ENCODE measurements at places on chromosomes 12 and 14.

DNA sequence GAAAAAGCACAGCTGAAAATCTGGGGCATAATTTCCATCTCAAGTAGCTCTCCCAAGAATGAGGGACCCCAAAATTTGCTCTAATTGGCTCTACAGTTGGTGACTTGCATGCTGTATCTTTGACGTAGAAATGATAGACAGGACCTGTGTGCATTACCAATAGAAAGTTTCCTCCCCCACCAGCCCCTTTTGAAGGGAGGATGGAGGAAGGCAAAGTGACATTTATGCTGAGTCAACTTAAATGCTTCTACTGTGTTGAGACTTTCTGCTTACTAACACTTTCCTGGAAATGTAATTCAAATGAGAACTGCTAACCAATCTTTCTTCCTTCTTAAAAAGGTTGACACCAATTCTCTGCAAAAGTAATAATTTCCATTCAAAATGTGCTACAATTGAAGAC lies 31.9 kb downstream of the TSPAN8 start:
- no peak for DNase-seq

GRCh38 chr12:72738811-72739210 lies 466.6 kb downstream of the TRHDE start:
- DNase-seq: no peak

GRCh38 chr14:35046751-35047536 lies 872 bp downstream of the FAM177A1 start:
- no peak for DNase-seq

- no peak for DNase-seq
Observed at GRCh38 chr12:24591079-24591626, 357.7 kb downstream of the BCAT1 start.

- peak; percentile 54 for DNase-seq
Observed at GRCh38 chr12:122793685-122794106, 19.3 kb downstream of the CCDC62 start.

- DNase-seq: no peak
Observed at GRCh38 chr12:124668602-124669001, 101.2 kb upstream of the NCOR2 start.

- DNase-seq: no peak
Observed at GRCh38 chr14:49703965-49704364, 11.0 kb downstream of the KLHDC1 start.

- DNase-seq: peak; percentile 93
Observed at GRCh38 chr12:72057330-72057914, 118.8 kb downstream of the TPH2 start.

GRCh38 chr14:64944041-64944440 lies 1.5 kb upstream of the GPX2 start:
- no peak for DNase-seq

Measured in NCI-H2081 (cell line).